ENCODE measurements at places on chromosomes 13 and 19.

- DNase-seq: no peak
Measured at GRCh38 chr19:54534156-54534555, 31.5 kb downstream of the LAIR2 start.

DNA sequence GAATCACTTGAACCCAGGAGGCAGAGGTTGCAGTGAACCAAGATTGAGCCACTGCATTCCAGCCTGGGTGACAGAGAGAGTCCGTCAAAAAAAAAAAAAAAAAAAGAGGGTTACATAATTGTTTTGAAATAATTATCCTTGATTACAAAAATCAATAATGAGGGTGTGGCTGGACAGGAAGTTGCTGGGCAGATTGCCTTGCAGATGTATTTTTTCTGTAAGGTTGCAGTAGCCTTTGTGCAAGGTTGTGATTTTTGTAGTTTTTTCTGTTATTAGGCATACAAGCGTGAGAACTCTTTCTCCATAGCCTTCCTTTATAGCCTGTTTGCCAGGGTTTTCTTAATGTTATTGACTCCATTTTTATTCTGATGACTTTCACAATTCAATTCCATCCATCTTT is 40.7 kb upstream of the SIN3B start:
- no peak for DNase-seq

DNA sequence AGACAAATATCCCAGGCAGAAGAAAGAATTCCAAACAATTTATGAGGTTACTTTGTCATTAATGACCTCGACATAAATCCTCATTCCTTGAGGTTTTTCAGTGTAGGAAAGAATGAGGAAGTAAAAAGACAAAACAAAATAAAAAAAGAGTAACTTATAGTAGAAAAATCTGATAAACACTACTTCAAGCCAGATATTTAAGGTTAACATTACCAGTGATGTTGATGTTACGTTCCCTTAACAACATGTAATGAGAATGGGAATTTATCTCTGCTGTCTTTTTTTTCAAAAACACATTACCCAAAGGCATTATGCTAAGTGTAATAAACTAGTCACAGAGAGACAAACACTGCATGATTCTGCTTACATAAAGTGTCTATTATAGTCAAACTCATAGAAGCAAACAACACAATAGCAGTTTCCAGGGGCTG is 935.1 kb downstream of the SLITRK1 start:
- DNase-seq: no peak

DNA sequence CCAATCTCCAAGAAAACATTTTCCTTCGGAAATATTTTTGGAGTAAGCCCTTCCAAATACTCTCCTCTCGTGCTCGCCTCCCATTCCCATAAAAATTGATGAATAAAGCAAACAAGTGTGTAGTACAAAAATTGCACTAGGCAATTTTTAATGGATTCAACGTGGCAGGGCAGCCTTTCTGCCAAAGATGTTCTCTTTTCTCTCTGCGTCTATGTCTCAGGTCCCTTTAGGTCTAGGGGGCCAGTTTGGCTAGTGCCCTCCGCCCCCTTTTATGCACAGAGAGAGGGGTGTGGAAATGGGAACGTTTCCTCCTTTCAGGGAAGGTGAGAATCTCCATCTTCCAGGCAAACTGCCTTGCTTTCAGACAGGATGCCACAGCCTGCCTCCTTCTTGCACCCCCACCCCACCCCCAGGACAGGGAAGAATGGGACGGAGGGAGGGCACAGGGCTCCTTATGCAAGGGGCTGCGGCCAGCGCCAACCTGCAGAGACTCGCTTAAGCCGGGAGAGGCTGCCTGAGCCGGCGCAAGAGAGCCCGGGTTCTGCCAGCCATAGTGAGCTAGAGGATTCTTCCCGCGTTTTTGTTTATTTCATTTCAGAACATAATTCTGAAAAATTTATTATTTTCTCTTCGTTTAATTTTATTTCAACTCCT is 2.7 kb upstream of the ZIC2 start:
- DNase-seq: no peak

DNA sequence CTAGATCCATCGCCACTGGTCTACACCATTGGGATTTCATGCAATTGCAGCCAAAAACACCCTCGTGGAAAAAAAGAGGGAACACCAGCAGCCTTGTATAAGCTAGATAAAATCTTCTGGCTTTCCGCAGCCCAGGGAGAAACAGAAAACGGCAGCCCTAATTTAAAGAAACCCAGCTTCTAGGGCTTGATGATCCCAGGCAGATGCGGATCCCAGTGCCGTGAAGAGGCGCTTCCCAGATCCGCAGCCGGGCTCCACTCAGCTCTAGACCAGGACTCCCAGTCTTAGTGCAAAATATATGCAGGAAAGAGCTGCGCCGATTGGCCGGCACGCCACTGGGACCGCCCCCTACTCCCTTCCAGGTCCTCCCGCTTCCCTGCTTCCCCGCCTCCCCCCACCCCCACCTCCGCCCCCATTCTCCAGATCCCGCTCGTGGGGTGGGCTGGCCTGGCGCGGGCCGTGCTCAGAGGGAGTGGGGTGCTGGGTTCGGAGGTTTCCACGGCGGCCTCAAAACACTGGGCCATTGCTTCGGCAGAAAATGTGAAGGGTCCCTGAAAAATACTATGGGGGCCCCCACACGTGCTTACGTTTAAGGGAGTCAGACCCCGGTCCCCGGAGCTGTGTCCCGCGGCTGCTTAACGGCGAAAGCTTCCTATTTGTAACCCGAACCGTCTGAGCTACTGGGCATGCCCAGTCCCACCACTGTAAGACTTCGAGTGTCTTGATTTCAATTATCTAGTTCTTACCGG is 63.1 kb downstream of the SERP2 start:
- DNase-seq: peak; percentile 25

GRCh38 chr13:99702687-99703319 is 201.5 kb downstream of the TM9SF2 start:
- DNase-seq: no peak

DNA sequence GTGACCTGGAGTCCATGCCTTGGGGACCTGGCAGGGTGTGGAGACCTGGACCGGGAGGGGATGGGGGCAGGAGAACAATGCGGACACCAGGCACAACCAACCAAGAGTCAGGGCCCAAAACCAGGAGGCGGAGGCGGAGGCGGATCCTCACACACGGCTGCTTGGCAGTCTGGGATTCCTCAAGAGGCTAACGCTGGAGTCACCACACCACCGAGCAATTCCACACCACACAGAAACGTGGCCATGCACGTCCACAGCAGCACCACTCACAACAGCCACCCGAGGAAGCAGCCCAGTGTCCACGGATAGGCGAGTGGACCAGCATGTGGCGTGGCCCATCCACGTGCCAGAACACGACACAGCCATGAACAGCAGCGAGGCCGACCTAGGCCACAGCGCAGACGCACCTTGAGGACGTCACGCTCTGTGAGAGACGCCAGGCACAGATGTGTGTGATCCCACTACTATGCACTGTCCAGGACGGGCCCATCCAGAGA is 17.7 kb downstream of the SBNO2 start:
- no peak for DNase-seq

GRCh38 chr13:68047889-68048288 is 817.8 kb upstream of the PCDH9 start:
- DNase-seq: no peak

DNA sequence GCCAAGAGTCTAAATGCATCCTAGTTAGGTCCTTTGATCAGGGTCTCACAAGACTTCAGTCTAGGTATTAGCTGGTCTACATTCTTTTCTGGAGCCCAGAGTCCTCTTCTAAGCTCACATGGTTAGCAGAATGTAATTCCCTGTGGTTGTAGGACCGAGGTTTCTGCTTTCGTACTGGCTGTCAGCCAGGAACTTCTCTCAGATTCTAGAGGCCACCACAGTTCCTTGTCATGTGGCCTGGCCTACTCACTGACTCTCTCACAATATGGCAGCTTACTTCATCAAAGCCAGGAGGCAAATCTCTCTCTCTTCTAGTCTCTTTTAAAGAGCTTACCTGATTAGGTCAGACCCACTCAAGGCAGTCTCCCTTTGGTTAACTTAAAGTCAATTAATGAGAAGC is 82.9 kb downstream of the POU4F1 start:
- no peak for DNase-seq

DNA sequence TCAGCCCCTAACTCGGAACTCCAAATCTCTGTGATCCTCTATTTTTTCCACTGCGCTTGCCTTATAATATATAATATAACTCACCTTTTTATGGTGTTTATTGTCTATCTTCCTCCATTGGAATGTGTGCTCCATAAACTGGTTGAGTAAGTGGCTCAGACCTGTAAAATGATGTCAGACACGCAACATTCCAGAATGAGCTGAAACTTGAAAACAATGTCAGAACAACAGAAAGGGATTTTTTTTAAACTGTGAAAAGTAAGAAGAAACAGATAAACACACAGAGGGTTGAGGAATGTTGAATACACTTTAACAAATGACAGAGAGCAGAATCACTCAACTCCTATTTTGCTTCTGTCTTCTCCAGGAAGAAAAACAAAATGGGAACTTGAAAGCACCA is 19.1 kb upstream of the FAM216B start:
- no peak for DNase-seq

GRCh38 chr13:29162638-29163235 is 342.6 kb downstream of the MTUS2 start:
- DNase-seq: no peak

- no peak for DNase-seq
Measured at GRCh38 chr19:2567580-2567979, 91.7 kb downstream of the GADD45B start.

GRCh38 chr19:17348700-17349099 is 11.3 kb downstream of the GTPBP3 start:
- DNase-seq: no peak

- DNase-seq: no peak
Measured at GRCh38 chr13:30569901-30570576, 47.7 kb upstream of the USPL1 start.

DNA sequence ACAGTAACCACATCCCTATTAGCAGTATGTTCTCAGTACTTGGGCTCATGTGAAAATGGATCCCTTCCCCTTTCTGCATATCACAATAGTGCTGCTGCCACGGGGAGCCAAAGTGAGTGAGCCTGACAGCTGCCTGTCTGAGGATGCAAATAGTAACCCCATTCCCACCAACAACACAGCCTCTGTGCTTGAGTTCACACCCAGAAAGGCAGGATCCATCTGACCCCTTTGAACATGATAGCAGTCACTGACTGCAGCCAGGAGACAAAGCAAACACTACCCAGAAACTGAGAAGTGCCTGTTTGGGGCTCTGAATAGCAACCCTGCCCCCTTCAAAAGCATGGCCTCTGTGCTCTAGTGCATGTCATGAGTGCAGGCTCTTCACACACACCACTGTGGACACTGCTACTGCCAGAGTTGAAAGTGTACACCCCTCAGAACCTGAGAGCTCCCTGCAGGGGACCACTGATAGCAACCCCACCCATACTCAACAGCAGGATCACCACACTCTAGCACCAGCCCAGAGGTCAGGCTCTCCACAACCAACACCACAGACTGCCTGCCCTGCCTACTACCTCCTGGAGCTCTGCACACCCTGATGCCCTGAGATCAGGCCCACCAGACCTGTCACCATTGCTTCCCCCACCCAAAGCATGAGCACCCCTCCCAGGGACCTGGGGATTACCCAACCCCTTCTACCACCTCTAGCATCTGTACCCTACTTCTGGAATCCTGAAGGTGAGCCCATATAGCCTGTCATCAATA is 1563.5 kb upstream of the PRR20A start:
- DNase-seq: no peak

DNA sequence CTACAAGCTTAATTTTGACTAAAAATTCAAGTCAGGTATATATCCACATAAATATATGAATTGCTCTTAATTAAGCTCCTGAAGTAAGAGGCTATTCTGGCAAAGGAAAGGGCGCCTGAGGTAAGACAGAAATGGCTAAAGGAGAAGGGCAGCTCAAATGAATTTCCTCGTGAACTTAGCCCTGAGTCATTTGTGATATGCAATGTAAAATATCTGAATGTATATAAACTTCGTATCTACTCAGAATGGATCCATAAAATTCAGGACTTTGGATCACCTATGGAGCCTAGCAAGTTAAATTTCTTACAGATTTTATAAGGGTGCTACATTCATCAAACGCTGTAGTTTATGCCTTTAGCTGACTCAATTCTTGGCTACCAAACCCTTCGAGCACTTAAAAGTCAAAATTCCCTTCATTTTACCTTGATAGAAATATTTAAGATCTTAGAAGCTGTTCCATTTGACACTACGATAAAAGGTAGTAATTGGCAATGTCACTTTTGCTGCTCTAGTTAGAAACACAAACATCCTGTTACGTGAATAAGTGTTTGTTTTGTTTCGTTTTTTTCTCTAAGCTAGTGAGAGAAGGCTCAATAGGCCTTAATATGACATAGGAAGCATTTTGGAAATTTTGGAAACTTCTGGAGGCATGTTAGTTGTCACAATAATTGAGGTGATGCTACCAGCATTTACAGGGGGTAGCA is 69.2 kb downstream of the DIAPH3 start:
- DNase-seq: no peak

DNA sequence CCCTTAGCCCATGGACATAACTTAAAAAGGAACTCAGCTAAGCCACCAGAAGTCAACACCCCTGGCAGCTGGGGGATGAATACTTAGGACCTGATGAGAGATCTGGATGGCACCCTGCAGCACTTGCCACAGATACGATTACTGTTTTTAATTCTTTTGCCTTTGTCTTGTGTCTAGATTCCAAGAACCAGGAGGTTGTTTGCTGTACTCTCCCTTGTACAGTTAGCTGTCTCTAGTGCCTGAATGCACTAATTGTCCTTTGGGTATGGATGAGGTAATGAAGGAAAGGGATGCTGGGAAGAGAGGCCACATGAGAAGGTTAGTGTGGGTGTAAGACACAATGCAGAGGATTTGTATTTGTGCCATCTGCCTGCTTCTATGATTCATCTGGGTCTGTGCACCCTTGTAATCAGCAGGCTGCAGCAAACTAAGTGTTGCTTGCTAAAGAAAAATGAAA is 385.8 kb downstream of the KCNRG start:
- no peak for DNase-seq

- no peak for DNase-seq
Measured at GRCh38 chr13:60969656-60970055, 446.0 kb downstream of the PCDH20 start.

- DNase-seq: no peak
Measured at GRCh38 chr13:20274466-20274865, 42.3 kb upstream of the GJB6 start.

DNA sequence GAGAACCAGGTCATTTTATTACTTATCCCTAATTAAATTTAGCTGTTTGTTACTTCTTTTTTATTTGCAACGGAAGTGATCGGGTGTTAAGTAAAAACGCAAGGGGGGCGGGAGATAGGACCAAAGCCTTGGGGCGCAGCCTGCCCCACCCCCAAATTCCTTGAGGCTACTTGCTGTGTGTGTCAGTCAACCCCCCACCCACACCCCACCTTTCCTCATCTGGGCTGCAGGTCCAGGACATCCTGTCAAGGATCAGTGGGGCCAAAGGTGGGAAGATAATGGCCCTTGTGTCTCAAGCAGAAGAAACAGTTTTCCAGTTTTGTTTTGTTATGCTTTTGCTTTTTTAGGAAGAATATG is 1.2 kb upstream of the FOXO1 start:
- no peak for DNase-seq

- DNase-seq: peak; percentile 40
Measured at GRCh38 chr19:29831041-29831548, 19.3 kb downstream of the CCNE1 start.

All from activated CD4-positive, alpha-beta T cell treated with anti-CD3 and anti-CD28 coated beads for 1 hour (primary cell).